Activated CD8-positive, alpha-beta T cell treated with anti-CD3 and anti-CD28 coated beads, Interleukin-2, amount 10 ng/mL, durations not matched to agents 7 days and 5 days (primary cell): ENCODE measurements at places on chromosomes 6 and 20.

DNA sequence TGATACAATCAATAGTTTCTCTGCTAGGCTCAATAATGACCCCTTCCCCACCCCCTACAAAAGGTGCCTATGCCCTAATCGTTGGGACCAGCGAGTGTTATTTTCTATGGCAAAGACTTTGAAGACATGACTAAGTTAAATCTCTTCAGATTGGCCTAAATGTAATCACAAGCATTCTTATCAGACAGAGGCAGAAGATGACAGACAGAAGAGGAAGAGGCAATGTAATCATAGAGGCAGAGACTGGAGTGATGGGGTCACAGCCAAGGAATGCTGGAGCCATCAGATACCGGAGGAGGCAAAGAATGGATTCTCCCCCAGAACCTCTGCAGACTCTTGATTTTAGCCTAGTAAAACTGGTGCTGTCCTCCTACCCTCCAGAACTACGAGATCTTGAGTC is 159.3 kb downstream of the EDN1 start:
- no peak for DNase-seq

- DNase-seq: no peak
These were observed 3.2 kb upstream of the RFPL4B start for GRCh38 chr6:112343977-112344376.

GRCh38 chr6:156029286-156029985 is 573.8 kb upstream of the NOX3 start:
- DNase-seq: no peak

DNA sequence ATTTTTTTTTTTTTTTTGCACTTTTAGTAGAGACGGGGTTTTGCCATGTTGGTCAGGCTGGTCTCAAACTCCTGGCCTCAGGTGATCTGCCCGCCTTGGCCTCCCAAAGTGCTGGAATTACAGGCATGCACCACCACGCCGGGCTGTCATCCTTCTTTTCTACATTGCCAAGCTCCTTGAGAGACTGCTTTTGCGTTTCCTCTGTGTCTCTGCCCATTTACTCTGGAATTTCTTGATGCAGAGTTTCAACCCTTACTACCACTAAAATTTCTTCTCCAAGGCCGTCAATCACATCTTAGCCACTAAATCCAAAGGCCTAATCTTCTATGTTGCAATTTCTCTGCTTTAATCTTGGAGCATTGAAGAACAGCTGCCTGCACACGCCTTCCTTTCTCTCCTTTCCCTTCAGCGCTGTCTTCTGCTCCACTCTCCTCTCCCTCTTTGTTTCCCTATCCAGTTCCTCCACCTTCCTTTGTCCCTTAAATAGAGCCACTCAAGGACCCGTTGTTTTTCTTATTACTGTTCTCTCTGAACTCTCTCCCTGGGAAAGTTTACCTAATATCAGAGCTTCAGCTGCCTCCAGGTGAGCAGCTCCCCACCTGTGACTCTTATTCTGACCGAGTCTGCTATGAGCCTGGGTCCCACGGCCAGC is 98.8 kb downstream of the SLC35B3 start:
- no peak for DNase-seq

DNA sequence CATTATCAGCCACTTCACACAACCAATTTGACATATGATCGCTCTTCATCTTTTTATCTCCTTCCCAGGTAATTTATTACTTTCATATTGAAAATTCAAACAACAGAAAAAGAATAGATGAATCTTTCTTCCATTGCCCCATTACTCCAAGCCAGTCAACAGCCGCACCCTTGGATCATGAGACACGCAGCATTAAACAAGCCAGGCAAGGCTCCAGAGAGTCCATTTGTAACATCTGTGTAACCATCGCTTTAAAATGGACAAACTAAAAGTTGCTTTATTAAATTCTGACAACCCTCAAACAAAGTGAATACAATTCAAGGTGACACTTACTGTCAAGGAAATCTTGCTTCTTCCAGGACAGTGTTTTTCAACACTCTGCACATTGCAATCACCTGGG is 200.3 kb downstream of the EPM2A start:
- DNase-seq: no peak

- DNase-seq: no peak
These were observed 53.6 kb downstream of the ZNF831 start for GRCh38 chr20:59217173-59217572.

DNA sequence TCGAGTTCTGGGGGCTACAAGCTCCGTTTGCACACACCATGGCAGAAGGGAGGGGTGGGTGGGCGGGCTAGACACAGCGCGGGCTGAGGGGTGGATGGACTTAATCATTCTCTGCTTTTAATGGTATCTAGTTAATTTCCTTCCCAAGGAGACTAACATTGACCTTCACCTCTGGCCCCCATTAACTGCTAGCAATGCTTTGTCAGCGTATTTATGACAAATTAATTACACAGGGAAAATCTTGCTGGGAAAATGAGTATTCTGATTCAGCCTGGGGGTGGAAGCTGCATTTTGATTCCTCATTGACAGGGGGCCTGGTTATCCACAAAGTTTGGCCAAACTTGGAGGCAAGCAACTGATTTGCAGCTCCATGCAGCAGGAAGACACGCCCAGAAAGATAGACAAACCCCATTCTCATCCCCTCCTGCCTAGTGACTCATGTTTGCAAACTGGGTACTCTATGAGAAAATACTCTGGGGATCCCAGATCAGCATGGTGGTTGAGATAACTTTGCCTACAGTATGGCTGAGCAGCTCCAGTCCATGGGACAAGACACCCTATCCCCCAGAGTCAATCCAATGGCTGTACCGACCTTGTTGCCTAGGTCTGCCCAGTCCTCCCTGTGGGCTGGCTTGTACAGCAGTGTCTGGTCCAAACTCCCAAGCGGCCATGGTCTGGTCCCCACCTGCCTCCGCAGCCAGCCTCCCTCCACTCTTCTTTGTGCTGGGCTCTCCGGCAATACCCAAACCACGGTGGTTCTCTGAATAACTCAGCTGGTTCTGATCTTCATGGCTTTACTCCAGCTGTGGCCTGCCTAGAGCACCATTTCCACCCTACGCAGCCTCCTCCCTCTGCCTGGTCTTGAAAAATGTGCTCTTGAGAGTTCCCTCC is 19.7 kb downstream of the ZBP1 start:
- no peak for DNase-seq

DNA sequence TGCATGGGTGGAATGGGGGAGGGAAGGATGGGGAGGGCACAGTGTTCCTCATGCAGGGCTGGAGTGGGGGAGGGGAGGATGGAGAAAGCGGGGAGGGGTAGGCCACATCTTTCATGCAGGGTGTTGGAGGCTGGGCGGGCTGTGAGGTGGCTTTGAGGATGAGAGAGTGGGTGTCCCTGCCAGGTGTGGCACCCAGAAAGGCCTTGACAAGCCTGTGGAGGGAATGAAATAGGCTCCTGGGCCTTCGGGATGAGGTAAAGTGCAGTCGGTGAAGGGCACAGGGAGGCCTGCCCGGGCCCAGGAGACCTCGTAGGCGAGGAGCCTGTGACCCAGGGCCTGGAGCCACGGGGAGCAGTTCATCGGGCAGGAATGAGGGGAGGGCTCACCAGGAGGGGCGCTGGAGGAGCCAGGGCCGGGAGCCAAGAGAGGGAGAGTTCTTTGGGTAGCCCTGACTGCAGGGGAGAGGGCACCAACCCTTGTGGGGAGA is 7.6 kb downstream of the CEBPB start:
- no peak for DNase-seq

GRCh38 chr6:5998711-5999687 is 7.7 kb downstream of the NRN1 start:
- no peak for DNase-seq

DNA sequence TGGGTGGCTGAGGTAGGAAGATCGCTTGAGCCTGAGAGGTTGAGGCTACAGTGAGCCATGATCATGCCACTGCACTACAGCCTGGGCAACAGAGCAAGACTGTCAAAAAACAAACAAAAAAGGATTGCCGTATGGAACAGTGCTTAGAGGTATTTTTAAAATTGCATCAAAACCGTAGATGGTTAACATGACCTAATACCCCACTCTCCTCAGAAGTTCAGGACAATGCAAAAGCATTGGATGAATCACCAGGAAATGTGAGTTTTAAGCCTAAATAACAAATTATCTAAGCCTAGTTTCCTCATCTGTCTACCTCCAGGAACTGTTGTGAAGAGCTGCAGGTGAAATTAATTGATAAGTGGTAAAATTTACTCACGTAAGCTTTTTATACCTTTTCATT is 123.8 kb upstream of the ID4 start:
- DNase-seq: no peak

GRCh38 chr6:111354758-111355555 is 128.1 kb downstream of the REV3L start:
- DNase-seq: no peak

DNA sequence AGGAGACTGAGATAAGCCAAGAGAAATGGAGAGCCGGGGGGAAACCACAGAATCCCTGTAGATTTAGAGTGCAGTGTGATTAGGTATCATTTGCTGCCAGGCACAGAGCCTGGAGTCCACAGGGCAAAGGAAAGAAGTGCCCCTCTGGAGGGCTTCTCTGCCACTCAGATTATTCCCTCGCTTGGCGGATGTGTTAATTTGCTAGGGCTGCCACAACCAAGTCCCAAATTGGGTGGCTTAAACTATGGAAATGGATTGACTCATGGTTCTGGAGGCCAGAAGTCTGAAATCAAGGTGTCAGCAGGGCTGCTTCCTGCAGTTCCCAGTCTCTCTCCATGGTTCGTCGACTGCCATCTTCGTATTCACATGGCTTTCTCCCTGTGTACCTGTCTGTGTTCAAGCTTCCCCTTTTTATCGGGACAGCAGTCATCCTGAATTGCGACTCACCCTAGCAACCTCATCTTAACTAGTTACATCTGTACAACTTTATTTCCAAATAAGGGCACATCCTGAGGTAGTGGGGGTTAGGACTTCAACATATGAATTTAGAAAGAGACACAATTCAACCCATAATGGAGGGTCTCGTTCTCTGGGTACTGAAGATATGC is 122.2 kb downstream of the ANKRD60 start:
- no peak for DNase-seq

DNA sequence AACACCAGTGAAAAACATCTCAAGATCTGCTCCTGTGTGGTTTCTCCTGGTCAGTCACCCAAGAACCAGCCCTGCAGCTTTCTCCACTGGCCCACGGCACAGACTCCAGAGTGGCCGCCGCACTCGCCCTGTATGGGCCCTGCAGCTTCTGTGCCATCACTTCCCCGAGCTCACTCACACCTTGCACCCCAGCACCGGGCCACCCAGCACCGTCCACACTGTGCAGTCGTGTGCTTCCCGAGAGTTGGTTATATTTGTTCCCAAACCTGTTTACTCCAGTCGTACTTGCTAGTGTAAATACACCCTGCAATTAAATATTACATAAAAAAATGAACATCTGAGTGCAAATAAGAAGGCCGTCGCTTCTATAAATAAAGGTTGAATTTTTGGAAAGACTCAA is 341.7 kb downstream of the CDH26 start:
- DNase-seq: no peak

DNA sequence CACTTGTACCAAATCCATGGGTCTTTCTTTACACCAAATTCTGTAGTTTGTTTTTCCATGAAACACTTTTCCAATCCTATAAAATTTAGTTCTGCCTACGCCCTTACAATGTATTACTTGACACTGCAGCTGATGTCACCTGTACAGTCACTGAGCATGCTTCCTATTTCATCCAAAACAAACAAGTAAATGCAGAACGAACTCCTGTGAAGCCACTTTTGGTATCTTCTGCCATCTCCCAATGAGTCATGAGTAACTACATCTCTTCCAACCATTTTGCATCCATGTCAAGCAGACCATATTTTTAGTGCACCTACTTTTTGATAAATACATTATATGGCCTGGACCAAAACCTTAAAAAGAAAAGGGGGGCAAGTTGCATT is 42.4 kb downstream of the HDDC2 start:
- DNase-seq: no peak

GRCh38 chr6:4136354-4136831 is 1.0 kb upstream of the ECI2 start:
- DNase-seq: no peak

- no peak for DNase-seq
These were observed 110.5 kb downstream of the TULP4 start for GRCh38 chr6:158422629-158423238.
